ENCODE measurements at places on chromosomes 12 and 14. TPM values are rescaled to one million over a fixed set of nuclear protein-coding genes. Genes with fewer than 3 reads are reported as not detected.

DNA sequence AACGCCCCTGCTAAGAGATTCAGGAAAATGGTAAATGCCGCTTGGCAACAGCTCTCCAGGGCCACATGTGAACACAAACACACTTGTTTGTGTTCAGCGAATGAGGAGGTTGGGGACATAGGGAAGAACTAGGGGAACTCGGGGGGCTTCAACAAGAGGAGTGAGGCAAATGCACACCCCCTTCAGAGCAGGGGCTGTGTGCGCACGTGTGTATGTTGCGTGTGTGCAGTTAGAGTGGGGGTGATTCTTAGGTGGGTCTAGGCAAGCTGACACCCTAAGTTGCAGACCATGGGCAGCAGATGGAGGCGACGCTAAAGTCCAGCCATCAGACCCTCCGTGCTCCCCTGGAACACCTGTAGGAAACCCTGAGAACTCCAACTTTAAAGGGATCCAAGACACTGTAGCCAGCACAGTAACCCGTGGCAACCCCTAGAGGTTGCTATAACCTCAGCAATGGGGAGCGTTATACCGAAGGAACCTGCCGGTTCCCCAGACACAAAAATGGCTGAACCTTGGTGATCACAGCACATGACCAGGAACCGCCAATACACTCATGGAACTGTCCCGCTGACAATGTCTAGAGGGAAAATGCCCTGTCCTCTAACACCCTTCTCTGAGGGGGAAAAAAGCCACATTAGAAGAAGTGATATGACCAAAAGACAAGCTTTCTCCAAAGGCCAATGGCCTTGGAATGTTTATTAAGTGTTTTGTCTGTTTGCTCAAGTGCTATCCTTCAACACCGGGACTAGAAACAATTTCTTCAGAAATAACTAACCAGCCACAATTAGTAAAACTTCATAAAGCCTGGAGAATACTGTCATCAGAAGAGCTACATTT is 86.5 kb upstream of the CEP83 start:
- H3K27ac ChIP-seq, result no peak overlapping the region
- DNase-seq, result peak; percentile 39
- H3K27me3 ChIP-seq, result no peaks in the 10 kb centered on the region
- H3K4me1 ChIP-seq, result no peaks in the 10 kb centered on the region
- no peak overlapping the region for H3K4me3 ChIP-seq

DNA sequence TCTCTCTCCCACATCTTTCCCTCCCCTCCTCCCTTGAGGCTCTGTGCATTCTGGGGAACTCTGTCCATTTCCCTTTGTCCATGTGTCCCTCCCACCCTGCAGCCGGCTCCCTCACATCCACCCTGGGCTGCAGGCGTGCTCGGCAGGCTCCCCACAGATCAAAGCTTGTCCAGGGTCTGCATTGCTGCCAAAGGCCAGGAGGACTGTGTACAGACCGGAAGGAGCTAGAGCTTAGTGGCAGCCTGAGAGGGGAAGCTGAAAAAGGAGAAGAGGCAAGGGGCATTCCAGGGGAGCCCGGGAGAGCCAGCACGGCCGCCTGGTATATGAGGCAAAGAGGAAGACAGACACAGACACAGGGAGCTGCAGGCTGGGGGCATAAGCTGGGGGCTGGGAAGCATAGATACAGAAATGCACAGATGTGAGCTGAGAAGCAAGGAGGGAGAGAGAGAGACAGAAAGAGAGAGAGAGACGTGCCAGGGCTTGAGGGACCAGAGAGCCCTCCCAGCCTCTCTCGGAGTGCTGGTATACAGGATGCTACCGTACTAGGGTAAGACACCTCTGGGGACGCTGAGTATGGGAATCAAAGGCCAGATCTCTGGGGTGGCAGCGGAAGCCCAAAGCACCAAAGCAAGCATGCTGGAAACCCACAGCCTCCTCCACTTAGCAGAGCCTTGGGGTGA is 3.3 kb downstream of the CD4 start:
- peaks cover 31% of the 10 kb centered on the region for H3K4me1 ChIP-seq
- peak; percentile 33 for DNase-seq
- no peaks in the 10 kb centered on the region for H3K27me3 ChIP-seq
- H3K4me3 ChIP-seq, result peak overlapping the region; percentile 1

- no peaks in the 10 kb centered on the region for H3K27me3 ChIP-seq
- H3K4me1 ChIP-seq, result peaks cover 6% of the 10 kb centered on the region
- peak overlapping the region; percentile 1 for H3K4me3 ChIP-seq
- H3K27ac ChIP-seq, result no peak overlapping the region
- H3K36me3 ChIP-seq, result no peaks in the 10 kb centered on the region
These were observed 1400.9 kb upstream of the FLRT2 start for GRCh38 chr14:84129007-84129406.

DNA sequence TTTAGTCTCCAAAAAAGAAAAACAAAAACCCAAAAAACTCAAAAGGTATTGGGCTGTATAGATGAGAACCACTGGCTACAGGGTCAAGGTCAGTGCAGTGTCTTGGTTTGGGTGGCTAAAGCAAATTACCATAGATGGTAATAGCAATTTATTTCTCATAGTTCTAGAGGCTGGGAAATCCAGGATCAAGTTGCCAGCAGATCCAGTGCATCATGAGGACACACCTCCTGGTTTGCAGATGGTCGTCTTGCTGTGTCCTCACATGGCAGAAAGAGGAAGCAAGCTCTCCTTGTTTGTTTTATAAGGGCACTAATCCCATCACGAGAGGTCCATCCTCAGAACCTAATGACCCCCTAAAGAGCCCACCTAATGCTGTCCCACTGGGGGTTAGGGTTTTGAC is 11.2 kb downstream of the COX14 start:
- no peaks in the 10 kb centered on the region for H3K4me1 ChIP-seq
- no peaks in the 10 kb centered on the region for H3K27me3 ChIP-seq
- H3K36me3 ChIP-seq, result no peaks in the 10 kb centered on the region
- no peak overlapping the region for H3K27ac ChIP-seq
- no peak for DNase-seq
- no peak overlapping the region for H3K4me3 ChIP-seq

DNA sequence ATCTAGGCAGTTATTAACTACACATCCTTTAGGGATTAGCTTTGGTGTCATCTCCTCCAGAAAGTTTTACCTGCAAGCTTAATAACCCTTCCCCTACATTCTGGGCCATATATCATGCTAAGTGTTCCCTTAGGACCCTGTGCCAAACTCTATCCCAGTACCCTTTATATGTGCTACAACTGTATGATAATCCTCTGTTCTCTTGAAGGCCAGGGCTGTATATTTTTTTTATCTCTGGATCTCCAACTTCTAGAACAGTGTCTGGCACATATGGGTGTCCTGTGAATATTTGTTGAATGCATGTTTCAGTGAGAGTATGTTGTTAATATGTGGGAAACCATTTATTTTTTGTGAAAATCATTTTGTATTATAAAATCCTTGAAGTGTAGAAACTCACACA is 106.7 kb downstream of the PPM1A start:
- peaks cover 83% of the 10 kb centered on the region for H3K27me3 ChIP-seq
- H3K27ac ChIP-seq, result no peak overlapping the region
- H3K36me3 ChIP-seq, result no peaks in the 10 kb centered on the region
- DNase-seq, result no peak
- H3K4me3 ChIP-seq, result no peak overlapping the region

DNA sequence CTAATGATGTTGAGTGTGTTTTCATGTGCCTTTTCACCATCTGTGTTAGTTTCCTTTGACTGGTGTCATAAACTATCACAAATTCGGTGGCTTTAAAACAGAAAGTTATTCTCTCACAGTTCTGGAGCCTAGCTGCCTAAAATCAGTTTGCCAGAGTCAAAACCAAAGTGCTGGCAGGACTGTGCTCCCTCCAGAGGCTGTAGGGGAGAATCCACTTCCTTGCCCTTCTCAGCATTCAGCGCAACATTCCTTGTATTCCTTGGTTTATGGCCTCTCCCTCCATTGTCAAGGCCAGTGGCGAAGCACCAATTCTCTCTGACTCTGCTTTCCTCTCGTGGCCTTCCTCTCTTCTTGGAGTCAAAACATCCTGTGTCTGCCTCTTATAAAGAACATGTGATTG is 174.2 kb upstream of the PDE3A start:
- no peaks in the 10 kb centered on the region for H3K27me3 ChIP-seq
- no peaks in the 10 kb centered on the region for H3K4me1 ChIP-seq
- no peak overlapping the region for H3K27ac ChIP-seq
- no peak overlapping the region for H3K4me3 ChIP-seq
- H3K36me3 ChIP-seq, result no peaks in the 10 kb centered on the region

RHOF gene
- total RNA-seq, result 25.5 TPM

ZBTB25 gene
- 14.1 TPM for total RNA-seq
